ENCODE measurements at places on chromosomes 3 and 15.
A peak's percentile ranks its signal among the peaks of the same experiment; 100 is the strongest.

- peak; percentile 0 for DNase-seq
Observed at GRCh38 chr3:76646921-76647562, 392.9 kb upstream of the ROBO2 start.

DNA sequence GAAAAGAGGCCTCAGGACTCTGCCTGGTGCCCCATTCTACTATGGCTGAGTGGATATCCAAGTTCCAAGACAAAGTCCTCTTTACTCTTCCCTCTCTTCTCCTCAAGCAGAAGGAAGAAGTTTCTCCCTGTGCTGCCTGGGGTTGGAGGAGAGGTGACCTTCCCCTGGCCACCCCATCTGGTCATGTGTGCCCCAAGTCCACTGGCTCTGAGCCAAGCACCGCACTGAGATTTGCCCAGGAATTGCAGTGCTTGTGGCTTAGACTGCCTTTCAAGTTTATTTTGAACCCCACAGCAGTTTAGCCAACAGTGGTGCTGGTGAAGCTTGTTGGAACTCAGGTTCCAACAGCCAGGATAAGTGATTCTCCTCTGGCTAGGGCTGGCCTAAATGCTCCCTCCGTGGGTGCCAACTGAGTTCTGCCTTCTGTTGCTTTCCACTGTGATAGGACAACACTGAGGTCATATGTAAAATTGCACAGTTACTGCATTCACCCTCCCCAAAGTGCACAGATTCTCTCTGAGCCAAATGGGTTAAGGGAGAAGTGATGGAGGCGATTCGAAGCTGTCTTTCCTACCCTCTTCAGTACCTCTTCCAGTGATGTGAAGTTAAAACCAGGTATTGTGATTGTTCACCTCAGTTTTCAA is 69.9 kb downstream of the TMCO5A start:
- no peak for DNase-seq

GRCh38 chr15:99452010-99452409 is 113.8 kb upstream of the MEF2A start:
- no peak for DNase-seq

GRCh38 chr3:195570344-195570743 is 13.4 kb downstream of the APOD start:
- no peak for DNase-seq

- no peak for DNase-seq
Observed at GRCh38 chr15:43974852-43975251, 148.1 kb downstream of the WDR76 start.

DNA sequence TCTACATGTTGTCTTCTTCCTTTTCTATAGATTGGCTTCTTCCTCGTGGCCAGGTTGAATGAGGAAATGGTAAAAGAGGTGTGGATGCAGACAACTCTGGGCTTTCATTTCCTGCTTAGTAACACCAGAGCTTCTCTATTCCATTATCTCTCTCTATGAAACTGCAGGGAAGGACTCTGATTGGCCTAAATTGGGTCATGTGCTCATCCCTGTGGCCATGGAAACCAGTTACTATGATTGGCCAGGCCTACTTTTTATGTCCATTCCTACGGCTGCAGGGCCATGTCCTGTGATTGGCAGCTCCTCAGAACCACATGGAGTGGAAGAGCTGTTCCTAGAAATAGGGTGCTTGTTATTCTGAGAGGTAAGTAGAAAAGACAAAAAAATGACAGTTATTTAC is 486.9 kb upstream of the ADAMTS9 start:
- DNase-seq: no peak

- DNase-seq: no peak
Observed at GRCh38 chr3:172115059-172115458, 75.7 kb downstream of the FNDC3B start.

GRCh38 chr3:149717391-149718056 is 34.8 kb downstream of the COMMD2 start:
- peak; percentile 39 for DNase-seq

Measured in erythroblast (primary cell).